ENCODE measurements at places on chromosomes 5 and 9.

GRCh38 chr9:95127249-95128176 is 190.0 kb downstream of the FANCC start:
- DNase-seq = peak; percentile 88

- no peak for DNase-seq
Observed at GRCh38 chr9:134230092-134230941, 66.0 kb upstream of the RNU6ATAC start.

GRCh38 chr5:58628626-58629025 is 45.8 kb downstream of the RAB3C start:
- DNase-seq = no peak

- no peak for DNase-seq
Observed at GRCh38 chr5:173333925-173334661, 5.9 kb upstream of the STC2 start.

GRCh38 chr9:131236161-131236560 is 40.1 kb downstream of the FAM78A start:
- DNase-seq = no peak

DNA sequence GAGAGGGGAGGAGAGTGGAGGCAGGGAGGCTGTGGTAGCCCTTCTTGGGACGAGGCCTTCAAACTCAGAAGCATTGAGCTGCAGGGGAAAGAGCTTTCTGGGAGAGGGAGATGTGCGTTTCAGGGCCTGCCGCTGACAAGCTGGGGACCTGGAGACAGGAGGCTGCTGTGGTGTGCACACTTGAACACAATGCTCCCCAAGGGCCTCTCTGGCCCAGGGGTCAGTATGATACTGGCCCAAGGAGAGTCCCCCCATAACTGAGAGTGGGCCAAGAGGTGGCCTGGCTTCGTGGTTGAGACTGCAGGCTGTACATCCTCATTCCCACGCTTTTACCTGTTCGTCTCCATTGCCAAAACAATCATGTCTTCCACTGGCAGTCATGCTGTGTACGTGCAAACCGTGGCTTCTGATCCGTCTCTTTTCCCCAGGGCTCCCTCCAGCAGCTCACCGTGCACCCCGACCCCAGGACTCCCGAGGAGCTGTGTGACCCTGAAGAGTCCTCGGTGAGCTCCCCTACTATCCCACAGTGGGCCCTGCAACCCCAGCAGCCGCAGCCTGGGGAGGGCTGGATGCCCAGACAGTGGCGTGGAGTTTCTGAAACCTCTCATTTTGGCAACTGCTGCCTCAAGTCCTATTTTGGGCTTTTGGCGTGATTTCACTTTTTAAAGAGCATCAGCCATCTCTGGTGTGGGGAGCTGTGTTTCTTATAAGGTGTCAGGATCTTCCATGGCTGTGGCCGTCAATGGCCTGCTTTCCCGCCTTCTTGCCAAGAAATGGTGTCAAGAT is 43.4 kb downstream of the COL15A1 start:
- DNase-seq = no peak

- no peak for DNase-seq
Observed at GRCh38 chr9:118522093-118523028, 818.2 kb downstream of the TLR4 start.

GRCh38 chr9:114300153-114300845 is 22.6 kb upstream of the ORM1 start:
- DNase-seq = no peak
